ENCODE measurements at places on chromosomes 7 and 10.

GRCh38 chr7:27513885-27514284 lies 148.8 kb downstream of the HIBADH start:
- DNase-seq: no peak

DNA sequence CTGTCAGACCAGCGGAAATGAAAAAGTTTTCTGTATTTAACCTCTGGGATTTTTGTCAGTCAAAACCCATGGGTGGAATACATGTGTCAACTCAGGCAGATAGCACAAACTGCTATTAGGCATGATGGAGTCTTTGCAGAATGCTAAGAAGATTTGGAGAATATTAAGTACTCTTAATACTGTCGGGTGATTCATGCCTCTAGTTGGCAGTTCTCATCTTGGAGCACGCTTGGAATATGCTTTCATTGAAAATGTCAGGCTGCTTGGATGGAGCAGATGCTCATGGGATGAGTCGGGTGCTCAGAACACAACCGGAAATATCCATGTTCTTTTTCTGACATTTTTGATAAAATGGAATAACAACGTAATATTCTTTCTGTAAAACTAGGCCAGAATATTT lies 27.6 kb upstream of the PRKG1 start:
- DNase-seq: no peak

DNA sequence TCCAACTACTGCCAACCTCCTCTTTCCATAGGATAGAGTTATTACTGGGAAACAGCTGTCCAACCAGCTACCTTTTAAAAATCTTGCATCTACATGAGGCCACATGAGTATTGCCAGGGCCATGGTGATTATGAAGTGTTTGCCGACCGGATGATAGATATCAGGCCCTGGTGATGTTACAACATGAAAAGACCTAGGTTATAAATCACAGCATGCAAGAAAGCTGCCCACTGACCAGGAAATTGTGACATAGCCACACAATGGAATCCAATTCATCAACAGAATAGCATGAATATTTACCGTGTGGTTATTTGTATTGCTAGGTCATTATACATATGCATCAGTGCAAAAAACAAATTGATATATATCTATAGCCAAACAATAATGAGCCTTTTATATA lies 517.0 kb downstream of the INHBA start:
- no peak for DNase-seq

GRCh38 chr7:144439717-144440205 lies 36.3 kb upstream of the NOBOX start:
- no peak for DNase-seq

DNA sequence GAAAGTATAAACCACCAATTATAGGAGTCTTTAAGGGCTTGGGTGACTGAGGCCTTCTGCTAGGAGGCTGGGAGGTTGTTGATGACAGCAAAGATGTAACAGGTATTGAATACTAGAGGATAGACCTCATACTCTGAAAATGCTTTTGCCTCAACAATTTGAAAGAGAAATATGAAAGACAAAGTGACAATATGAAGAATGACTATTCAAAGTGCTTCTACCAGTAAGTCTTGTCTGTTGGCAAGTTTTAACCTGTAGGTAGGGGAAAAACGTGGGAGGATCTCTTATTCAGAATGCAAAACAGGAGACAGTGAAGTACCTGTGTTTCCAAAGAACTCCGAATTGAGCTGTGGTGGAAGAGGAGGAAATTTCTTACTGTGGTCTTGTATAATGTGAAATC lies 38.2 kb downstream of the GBF1 start:
- DNase-seq: no peak

GRCh38 chr10:110873951-110874350 lies 2.2 kb downstream of the PDCD4 start:
- no peak for DNase-seq

GRCh38 chr7:158404031-158404761 lies 183.4 kb downstream of the PTPRN2 start:
- no peak for DNase-seq

DNA sequence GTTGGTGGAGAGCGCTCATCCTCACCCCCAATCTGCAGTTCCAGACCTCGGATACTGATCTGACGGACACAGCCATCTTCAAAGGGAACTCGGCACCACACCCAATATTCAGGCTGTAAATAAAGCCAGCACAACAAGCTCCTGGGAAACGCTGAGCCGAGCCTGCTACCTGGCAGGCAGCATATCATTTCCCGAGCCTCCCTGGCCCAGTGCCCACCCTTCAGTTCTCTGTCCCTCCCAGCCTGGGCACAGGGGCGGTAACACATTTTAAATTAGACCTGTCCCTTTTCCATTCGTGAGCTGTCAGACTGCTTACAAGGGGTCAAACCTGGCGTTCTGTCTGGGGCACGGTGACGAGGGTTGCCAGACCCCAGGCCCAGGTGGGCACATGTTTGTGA lies 250.5 kb downstream of the ARHGAP12 start:
- no peak for DNase-seq

DNA sequence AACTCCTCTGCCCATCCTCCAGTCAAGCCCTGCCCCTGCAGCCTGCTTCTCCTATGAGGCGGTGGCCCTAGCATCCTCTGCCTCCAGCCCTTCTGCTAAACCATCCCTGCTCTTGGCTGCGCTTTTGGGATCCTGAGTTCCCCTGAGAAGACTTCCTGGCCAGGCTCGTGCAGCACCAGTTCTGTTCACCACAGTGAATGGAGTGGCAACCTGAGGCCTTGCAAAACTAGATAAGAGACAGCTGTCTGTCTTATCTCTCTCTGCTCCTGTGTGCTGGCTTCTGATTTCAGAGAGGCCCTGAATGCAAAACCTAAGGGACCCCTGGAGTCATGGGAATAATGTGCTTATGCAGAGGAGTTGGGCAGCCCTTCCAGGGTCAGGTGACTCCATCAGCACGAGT lies 119.2 kb downstream of the TMEM178B start:
- DNase-seq: no peak

DNA sequence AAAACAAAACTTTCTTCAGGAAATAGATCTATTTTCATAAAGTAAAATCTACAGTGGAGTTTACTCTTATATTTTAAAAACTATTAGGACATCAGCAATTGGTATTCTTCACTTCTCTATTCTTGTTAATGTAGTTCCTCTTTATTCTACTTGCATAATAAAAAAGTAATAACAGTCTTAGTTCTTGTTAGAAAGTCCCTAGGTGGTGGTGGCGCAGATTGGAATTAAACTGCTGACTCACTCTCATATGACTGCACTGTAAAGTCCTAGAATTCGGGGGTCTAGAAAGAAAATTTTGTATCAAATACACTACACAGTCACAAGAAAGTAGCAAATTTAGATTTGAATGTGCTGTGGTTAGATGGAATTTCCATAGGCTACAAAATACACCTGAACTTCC lies 44.6 kb upstream of the TES start:
- DNase-seq: no peak

GRCh38 chr10:131848296-131848695 lies 52.5 kb upstream of the PPP2R2D start:
- DNase-seq: no peak

- DNase-seq: no peak
Observed at GRCh38 chr10:29199339-29199738, 89.5 kb upstream of the LYZL1 start.

All from activated effector memory CD4-positive, alpha-beta T cell treated with Interleukin-2 at 50 U/mL for 16 hours (primary cell).